ENCODE measurements at places on chromosomes 13 and 19. TPM values are rescaled to one million over a fixed set of nuclear protein-coding genes. Genes with fewer than 3 reads are reported as not detected.

SIRT6 gene
- 31.9 TPM for total RNA-seq

ZSWIM4 gene
- total RNA-seq, result 21.5 TPM

ICAM4 gene
- total RNA-seq, result 2.0 TPM

C1QTNF9 gene
- not detected for total RNA-seq

ACER1 gene
- total RNA-seq, result 0.16 TPM

EID2 gene
- 19.7 TPM for total RNA-seq

ZNF442 gene
- 4.3 TPM for total RNA-seq

ERVK3-1 gene
- total RNA-seq, result 31.9 TPM

DCT gene
- total RNA-seq, result 0.18 TPM

TNFRSF19 gene
- total RNA-seq, result 43.5 TPM

GRIK5 gene
- total RNA-seq, result 39.9 TPM

CD37 gene
- not detected for total RNA-seq

SLC15A1 gene
- 1.2 TPM for total RNA-seq

ZNF491 gene
- total RNA-seq, result 4.7 TPM

SLC10A2 gene
- not detected for total RNA-seq

CEACAM5 gene
- not detected for total RNA-seq

SHISA2 gene
- total RNA-seq, result 4.7 TPM

MRPL54 gene
- 27.6 TPM for total RNA-seq

PALM3 gene
- 2.4 TPM for total RNA-seq

POSTN gene
- 451 TPM for total RNA-seq

UQCRFS1 gene
- 26.1 TPM for total RNA-seq

CEBPA gene
- 8.5 TPM for total RNA-seq

CCDC61 gene
- total RNA-seq, result 24.9 TPM

PRSS57 gene
- not detected for total RNA-seq

GAPDHS gene
- not detected for total RNA-seq

ISOC2 gene
- total RNA-seq, result 38.6 TPM

ZNF490 gene
- 13.6 TPM for total RNA-seq

ZNF20 gene
- total RNA-seq, result 11.1 TPM

TPTE2 gene
- total RNA-seq, result 0.60 TPM

HSPB6 gene
- 18.8 TPM for total RNA-seq

ZNF497 gene
- total RNA-seq, result 6.9 TPM

ARL11 gene
- total RNA-seq, result 0.20 TPM

CAMSAP3 gene
- 26.1 TPM for total RNA-seq

GPR12 gene
- not detected for total RNA-seq

AMER2 gene
- total RNA-seq, result 0.57 TPM

CYP2S1 gene
- total RNA-seq, result 12.8 TPM

RGL3 gene
- total RNA-seq, result 84.8 TPM

HPN gene
- 20.3 TPM for total RNA-seq

TEAD2 gene
- total RNA-seq, result 169 TPM
